ENCODE measurements at places on chromosomes 3 and 15. TPM values are rescaled to one million over a fixed set of nuclear protein-coding genes. Genes with fewer than 3 reads are reported as not detected.

GRCh38 chr3:161413855-161414210 is 42.5 kb upstream of the SPTSSB start:
- no peak for DNase-seq

The SYNM gene
- total RNA-seq, result 329 TPM

DNA sequence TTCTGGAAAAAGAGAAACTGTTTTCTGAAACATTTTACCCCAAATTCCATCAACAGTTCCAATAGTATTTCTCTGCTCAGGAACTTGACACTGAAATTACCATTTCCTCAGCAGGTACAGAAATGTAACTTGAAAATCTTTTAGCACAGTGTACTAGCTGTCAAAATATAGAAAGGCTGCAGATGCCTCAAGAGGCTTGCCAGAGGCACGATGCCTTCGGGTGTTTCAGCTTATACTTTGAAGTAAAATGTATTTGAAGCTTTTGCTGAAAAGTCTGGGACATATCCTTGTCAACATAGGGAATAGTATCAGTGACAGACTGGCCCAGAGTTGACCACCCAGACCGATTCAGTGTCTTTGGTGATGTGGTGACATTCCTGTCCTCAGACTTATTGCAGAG is 154.4 kb upstream of the CHRM5 start:
- DNase-seq, result no peak

The NRG4 gene
- not detected for total RNA-seq

DNA sequence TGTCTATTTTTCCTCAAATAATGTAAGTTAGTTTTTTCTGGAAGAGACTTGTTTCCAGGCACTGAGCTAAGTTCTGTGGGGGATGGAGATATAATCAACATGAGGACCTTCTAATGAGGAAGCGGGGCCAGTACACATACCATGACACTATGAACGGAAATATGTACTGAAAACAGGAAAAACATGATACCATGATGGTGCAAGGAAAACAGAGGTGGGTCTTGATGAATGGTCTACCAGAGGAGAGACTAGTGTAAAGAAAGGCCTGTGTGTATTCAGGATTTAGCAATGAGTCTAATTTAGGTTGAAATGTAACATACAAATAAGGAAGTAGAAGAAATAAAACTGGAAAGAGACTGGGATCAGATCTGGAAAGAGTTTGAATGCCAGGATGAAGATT is 38.9 kb upstream of the TPRG1 start:
- no peak for DNase-seq

The VGLL3 gene
- 3.6 TPM for total RNA-seq

Measured in left ventricle myocardium superior (tissue), 1 donor.